ENCODE measurements at places on chromosomes 3 and 15. TPM values are rescaled to one million over a fixed set of nuclear protein-coding genes. Genes with fewer than 3 reads are reported as not detected.

Gene PIGB
- 6.4 TPM for total RNA-seq

Gene CNTN3
- total RNA-seq = 2.2 TPM

Gene GPR27
- 4.7 TPM for total RNA-seq

Gene LTF
- total RNA-seq = not detected

Gene CCRL2
- total RNA-seq = not detected

Gene ZDHHC19
- total RNA-seq = 1.2 TPM

Gene OR5K2
- total RNA-seq = not detected

Gene RLBP1
- total RNA-seq = not detected

Gene RARRES1
- total RNA-seq = 1.7 TPM

Gene WDR93
- not detected for total RNA-seq

Gene TTC21A
- total RNA-seq = 7.8 TPM

Gene PP2D1
- not detected for total RNA-seq

Gene ESYT3
- not detected for total RNA-seq

Gene AHSG
- total RNA-seq = not detected

Gene MRPS22
- total RNA-seq = 28.7 TPM

Gene IL5RA
- total RNA-seq = not detected

Gene C15orf61
- 7.5 TPM for total RNA-seq

Gene TGM4
- total RNA-seq = not detected

Gene RASGRP1
- not detected for total RNA-seq

Gene TMEM42
- total RNA-seq = 9.6 TPM

Gene SPATA12
- total RNA-seq = not detected

Gene ITIH1
- not detected for total RNA-seq

Gene PPP1R14D
- total RNA-seq = not detected

Gene PAQR9
- total RNA-seq = 2.5 TPM

Gene GPX1
- total RNA-seq = 239 TPM

Gene GPR171
- total RNA-seq = not detected

Gene PHLDB2
- 18.7 TPM for total RNA-seq

Gene CEP63
- 37.8 TPM for total RNA-seq

Gene NOX5
- not detected for total RNA-seq

Gene FBXW12
- 0.66 TPM for total RNA-seq
